PC-9 (cell line): ENCODE measurements at places on chromosomes 7 and 10. TPM values are rescaled to one million over a fixed set of nuclear protein-coding genes. Genes with fewer than 3 reads are reported as not detected.
A peak's percentile ranks its signal among the peaks of the same experiment; 100 is the strongest.

FKBP6 gene
- total RNA-seq: not detected in 2 replicates

DNA sequence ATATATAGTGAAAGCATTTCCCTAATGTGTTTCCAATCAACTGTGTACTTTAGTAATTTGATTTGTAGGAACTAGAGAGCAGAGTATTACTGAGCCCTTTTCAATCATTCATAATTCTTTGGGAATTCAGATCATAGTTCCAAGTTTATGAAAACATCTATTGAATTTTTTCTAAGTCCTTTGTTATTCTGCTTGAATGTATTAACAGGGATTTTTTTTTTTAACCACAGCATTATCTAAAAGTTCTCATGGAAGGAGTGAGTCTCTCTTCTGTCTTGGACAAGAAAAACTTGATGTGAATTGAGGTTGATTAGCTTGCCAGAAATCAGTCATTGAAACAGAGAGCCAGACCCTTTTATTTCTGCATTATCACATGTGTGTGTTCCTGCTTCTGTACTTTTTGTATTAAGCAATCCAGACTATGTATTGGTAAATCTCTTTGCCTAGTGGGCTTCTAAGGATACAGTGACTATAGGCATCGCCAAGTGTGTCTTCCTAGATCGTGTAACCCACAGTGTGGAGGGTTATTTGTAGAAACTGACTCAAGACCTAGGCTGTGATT is 59.9 kb downstream of the BMPER start:
- DNase-seq: peak; percentile 30

- DNase-seq: no peak
Observed at GRCh38 chr10:129029851-129030602, 437.0 kb upstream of the MGMT start.

GRCh38 chr7:151439855-151440798 is at the start of gene CRYGN:
CRYGN (minus strand) TSS chr7:151440141; CDS start chr7:151439917, 224 bp downstream.
- DNase-seq: no peak

DNA sequence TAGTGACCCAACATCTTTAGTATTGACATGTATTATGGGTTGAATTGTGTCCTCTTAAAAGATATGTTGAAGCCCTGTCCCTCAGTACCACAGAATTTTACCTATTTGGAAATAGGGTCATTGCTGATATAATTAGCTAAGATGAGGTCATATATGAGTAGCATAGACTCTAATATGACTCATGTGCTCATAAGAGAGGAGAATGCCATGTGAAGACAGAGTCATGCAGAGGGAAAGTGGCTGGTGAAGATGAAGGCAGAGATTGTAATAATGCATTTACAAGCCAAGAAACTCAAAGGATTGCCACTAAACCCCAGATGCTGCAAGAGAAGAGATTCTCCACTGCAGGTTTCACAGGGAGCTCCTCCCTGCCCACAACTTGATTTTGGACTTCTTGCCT is 496.4 kb downstream of the KIF20B start:
- DNase-seq: no peak

MSMB gene
- not detected in 2 replicates for total RNA-seq

DNA sequence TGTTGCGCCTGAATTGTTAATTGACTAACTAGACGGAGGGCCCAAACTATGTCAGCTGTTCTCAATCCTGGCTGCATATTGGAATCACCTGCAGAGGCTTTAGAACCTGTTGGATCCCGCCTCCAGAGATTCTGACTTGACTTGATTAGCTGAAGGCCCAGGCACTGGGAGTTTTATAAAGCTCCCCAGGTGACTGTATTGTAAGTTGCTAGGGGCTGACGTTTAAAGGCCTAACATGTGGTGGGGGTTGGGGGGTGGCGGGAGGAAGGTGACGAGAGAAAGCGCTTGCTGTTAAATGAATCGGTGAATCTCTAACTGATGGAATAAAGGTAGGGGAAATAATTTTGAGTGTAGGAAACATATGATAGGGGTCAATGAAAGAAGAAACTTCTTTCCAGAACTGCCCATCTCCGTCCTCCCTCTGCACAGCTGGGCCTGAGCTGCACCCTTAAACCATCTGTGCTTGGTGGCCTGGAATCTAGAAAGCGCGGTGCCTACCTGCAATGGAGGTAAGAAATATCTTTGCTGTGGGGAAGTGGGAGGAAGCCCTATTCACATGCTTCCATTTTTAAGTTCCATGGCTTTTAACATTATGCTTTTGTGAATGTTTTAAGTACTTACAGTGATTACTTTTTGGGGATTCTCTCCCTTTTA is 225.0 kb upstream of the FAM3C start:
- DNase-seq: no peak
